ENCODE measurements at places on chromosomes 1 and 21.

- no peak for DNase-seq
Observed at GRCh38 chr1:199182186-199182843, 543.5 kb downstream of the PTPRC start.

DNA sequence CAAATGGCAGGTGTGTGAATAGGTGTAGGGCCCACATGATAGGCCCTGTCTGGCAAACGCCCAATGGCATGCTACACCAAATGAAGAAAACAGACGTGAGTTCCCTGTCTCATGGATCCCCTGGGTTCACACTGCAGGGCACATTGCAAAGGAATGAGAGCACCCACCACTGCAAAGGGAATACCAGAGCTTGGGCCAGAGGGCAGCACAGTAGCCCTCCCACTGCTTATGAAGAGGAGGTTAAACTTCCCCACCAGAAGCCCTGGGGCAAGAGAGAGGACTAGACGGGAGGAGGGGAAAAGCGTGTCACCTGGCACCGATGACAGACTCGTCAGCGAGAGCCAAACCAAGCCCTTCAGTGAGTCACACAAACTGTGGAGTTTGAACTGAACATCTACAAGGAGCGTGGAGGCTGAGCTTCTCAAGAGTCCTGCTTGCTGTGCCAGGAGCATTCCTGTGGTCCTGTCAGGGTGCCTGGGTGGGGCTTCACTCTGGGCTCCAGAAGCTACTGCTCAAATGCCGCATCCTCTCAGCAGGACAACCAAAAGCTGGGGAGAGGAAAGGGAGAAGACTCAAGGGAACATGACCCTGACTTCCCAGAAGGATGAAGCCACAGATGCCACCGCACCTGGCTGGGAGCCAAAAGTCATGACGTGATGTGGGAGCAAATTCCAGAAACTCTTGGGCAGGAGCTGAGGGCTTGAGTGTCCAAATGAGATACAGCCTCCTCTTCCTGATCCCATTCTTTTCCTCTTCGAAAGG lies 61.1 kb downstream of the TOMM20 start:
- DNase-seq, result peak; percentile 99

DNA sequence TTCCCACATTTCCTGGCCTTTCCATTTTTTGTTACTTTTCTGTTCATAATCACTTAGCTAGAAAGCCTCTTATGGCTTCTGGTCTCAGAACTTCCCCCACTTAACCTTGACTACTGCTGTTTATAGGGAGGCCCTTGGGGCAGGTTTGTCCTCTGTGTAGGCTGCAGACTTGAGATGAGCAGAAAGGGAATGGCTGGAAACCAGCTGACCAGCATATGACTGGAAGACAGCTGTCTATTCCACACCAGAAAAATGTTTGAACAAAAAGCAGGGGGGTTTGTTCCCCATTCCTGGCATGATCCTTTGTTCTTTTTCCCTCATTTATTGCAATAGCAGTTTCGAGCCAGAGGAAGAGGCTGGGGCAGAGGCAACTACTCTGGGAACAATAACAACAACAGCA lies 4.9 kb upstream of the SH3D21 start:
- no peak for DNase-seq

GRCh38 chr1:56417646-56418045 lies 161.7 kb downstream of the PLPP3 start:
- no peak for DNase-seq

DNA sequence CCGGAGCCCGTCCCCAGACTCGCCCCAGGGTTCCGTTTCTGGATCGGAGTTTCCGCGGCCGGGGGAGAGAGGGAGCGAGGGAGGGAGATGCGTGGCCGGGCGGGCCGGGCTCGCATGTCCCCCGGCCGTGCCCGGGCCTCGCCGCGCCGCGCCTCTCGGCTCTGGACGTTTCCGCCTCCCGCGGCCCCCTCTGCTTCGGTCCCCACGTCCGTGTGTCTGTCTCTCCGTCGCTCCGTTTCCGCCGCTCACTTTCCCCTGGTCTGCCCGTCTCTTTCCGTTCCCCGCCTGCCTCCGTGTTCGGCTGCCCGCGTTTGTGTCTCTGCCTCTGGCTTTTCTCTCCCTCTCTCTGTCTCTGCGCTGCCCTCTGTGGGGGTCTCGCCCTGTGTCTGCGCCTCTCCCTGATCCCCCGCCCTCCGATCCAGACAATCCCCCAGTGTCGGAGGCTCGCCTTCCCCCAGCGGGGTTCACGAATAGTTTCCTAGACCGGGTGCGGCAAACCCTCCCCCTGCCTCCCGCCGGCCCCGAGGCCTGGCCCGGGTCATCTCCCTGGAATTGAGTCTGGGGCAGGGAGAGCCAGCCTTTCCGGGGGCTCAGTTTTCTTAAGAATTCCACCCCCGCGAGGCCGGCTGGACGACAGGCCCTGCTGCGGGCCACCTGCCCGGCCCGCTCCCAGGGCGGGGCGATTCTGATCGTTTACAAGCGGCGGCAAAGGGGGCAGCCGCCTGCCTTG lies 735 bp downstream of the NBL1 start:
- peak; percentile 18 for DNase-seq

GRCh38 chr1:236808564-236809130 lies 13.6 kb downstream of the MTR start:
- DNase-seq, result peak; percentile 14

GRCh38 chr1:225998560-225999226 lies 450 bp downstream of the SDE2 start:
- peak; percentile 14 for DNase-seq

GRCh38 chr1:110857964-110858948 lies 14.7 kb upstream of the CD53 start:
- DNase-seq, result no peak

DNA sequence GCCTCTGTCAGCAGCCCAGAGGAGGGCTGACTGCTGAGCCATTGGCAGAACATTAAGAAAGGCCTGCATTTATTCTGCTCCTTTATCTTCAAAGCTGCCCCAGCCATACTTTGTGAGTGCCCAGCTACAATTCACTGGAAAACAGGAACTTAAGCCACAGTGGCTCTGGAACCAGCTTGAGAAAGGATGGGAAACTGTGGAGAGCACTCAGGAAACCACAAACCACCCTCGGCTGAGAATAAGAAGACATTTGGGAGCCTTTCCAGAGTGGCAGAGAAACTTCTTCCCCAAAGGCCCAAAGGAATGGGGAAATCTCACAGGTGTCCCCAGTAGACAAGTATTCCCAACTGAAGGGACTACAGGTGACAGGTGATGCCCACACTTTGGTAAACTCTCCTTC lies 1.8 kb downstream of the LAMB3 start:
- no peak for DNase-seq

DNA sequence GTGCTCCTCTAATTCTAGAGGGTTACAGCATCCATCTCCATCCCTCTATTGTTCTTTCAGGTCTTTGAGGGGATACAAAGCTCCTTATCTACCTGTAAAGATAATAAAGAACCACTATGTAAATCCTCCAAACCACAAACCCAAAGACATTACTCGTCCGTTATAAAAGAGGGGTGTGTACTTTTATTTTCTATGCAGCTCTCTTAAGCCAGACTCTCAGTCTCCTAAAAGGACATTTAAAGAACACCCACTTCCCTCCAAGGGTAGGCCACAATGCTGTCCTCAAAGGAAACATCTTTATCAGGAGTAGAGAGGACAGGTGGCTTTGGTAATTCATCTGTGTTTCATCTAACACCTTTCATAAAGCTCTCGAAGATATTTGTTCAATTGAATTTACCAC lies 67.9 kb upstream of the DYNLT5 start:
- no peak for DNase-seq

DNA sequence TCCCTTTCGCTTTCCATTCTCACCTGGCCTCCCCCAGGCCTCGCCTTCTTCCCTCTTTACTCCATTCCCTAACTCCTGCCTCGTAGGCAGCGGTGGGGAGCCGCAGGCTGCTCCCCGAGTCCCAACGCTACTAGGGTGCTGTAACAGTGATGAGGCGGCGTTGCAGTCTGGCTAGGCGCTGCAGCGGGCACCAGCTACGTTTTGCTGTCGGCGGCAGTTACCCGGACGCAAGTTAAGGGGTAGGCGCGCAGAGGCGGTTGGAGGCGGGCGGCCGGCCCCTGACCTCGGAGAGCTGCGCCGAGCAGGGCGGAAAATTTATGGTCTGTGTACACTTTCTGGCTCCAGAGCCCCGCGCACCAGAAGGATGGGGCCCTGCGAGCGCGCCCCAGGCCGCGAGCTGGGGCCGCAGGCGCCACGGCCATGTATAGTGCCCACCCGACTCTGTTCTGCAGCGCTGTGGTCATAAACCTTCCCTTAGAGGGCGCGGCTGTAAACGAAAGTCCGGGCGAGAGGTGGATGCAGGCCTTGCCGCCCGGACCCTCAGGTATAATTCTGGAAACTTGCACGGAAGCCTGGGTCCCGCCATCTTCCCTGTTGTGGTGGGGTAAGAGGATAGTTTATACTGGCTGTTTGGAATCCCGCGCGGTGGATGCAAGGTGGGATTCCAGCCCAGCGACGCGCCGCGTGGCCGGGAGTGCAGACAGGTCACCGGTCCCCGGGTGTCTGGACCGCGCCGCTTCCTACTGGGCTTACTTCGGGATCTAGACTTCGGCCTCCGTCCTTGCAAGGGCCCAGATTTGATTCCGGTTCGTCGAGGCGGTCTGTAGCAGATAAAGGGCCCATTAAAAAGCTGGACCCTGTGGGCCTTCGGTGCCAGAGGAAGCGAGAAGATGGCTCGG lies 15.0 kb downstream of the HLX start:
- DNase-seq, result no peak

DNA sequence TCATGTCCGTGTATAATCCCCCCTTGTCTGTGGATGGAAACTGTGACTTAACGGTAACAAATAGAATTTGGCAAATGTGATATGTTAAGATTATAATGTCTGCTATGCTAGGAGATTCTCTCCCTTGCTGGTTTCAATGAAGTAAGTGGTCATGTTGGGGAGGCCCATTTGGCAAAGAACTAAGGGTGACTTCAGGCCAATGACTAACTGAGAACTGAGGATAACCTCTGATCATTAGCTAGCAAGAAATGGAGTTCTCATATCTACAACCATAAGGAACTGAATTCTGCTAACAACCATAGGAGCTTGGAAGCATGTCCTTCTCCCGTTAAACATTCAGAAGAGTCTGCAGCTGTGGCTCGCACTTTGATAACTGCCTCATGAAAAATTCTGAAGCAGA lies 2.3 kb downstream of the IFI44L start:
- no peak for DNase-seq

- DNase-seq, result no peak
Observed at GRCh38 chr21:26112127-26112742, 58.3 kb downstream of the APP start.

- no peak for DNase-seq
Observed at GRCh38 chr1:29052941-29053340, 70.8 kb downstream of the TMEM200B start.

- DNase-seq, result peak; percentile 97
Observed at GRCh38 chr1:26771643-26772321, 16.0 kb upstream of the PIGV start.

DNA sequence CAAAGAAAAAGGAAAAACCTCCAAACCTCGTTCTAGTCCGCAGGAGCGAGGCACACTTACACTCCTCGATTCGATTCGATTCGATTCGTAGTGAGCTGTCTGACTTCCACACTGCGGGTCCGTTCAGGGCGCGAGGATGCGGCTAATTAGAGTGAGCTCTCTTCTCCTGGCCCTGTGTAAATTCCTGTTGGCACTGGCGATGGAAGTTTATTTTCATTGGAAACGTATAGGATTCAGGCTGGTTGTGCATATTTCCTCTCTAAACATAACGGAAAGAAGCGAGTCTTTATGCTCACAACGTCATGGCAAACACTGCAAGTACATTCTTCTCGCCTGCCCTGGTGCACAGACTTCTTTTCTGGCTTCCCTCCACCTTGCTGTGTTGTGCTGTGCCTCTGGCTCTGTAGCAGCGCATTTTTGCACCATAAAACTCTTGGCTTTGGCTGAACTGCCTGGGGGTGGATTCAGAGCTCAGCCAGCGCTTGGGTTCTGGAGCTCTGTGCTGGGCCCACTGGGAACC lies 2.7 kb downstream of the HUNK start:
- DNase-seq, result peak; percentile 31

GRCh38 chr1:4600615-4601460 lies 53.6 kb upstream of the AJAP1 start:
- no peak for DNase-seq

Measured in fibroblast of upper back skin (primary cell).